ENCODE measurements at places on chromosomes 11 and 22.

DNA sequence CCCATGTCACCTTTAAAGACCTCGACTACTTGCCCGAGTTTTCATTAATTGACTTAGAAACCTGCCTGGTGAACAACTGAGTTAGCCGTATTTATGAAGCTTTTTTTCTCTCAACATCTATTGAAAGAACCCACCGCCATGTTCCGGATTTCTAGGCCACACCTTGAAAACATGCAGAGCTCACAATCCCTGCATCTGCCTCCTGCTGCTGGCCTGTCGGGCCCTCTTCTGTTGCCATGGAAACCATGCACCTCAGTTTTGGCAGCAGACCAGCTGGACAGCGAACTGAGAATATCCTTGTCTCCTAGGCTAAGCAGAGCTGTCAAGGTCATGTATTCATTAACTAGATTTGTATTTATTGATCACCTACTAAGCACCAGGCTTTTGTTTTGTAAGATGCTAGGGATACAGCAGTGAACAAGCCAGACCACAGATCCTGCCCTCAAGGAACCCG lies 4.3 kb upstream of the PATZ1 start:
- DNase-seq, result no peak

GRCh38 chr22:49763696-49764095 lies 64.0 kb downstream of the BRD1 start:
- no peak for DNase-seq

DNA sequence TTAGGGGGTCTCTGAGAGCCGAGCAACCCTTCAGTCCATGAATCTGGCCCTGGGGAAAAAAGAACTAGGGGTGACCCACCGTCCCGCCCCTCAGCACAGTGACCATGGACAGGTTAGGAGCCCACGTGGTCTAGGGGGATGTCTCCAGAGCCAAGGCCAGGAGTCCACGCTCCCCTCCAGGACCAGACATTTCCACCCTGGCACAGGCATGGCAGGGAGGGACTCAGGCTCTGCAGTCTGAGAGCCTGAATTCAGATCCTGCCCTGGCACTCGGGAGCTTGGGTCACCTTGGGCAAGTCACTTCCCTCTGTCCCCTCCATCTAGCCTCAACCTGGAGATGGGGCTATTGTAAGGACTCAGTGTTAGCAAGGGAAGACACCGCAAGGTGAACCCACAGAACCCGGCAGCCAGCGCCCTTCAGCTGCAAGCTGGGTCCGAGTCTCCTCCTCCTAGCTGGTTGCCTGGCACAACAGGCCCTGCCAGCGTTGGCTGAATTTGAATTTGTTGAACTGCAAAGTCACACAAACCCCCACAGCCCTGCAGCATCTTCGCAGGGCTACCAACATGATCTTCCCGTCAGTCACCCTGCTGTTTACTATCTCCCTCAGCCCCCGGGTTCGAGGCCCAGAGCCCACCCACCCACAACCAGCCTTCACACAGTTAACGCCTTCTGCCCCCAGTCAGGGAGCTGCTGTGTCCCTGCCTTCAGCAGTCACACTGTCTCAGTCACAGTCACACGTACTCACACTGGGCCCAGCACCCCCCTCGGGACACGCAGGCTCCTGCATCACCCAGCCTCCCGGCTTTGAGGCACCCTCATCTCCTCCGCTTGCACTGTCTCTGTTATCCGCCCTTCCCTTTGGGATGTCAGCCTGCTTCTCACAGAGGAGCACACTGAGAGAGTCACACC lies 603 bp upstream of the PDGFB start:
- DNase-seq, result no peak

- DNase-seq, result no peak
These were observed 98.9 kb downstream of the CACNA1I start for GRCh38 chr22:39669432-39669831.

GRCh38 chr11:37115963-37116362 lies 517.9 kb upstream of the RAG2 start:
- peak; percentile 2 for DNase-seq

- DNase-seq, result no peak
These were observed 363.1 kb downstream of the MN1 start for GRCh38 chr22:27438271-27438980.

DNA sequence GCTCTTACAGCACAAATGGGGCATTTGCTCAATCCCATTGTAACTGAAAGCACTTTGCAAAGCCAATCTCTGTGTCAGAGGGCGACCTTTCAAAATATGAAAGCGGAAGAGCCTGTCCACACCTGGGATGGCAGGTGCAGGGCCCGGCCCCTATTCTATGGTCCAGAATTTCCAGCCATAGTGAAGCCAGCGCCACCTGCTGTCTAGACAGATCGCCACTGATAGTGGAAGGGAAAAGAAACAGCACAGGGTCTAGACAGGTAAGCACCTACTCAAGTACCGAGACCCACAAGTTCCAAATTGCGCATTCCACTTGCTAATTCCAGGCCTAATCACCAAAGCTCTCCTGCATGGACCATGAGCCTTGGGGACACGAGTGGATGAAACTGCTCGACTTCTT lies 141.4 kb downstream of the NTM start:
- peak; percentile 32 for DNase-seq

DNA sequence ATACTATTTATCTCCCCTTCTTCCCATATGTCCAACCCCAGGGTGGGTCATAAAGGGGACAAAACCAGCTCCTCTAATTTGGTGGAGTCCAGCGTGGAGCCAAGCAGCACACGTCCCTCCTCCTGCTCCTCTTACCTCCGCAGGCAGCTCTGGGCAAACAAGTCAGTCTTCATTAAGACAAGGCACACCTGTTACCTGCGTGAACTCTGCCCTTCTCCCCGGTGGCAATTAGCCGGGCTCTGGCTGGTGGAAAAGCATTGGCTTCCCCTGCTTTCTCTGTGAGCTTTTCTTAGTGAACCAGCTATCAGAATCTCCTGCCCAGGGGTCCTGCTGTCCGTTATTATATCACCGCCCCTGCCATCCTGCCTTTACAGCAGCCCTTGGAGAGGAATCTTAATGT lies 418.7 kb upstream of the CADM1 start:
- DNase-seq, result no peak

- peak; percentile 60 for DNase-seq
These were observed 737 bp upstream of the STIP1 start for GRCh38 chr11:64185175-64185692.

DNA sequence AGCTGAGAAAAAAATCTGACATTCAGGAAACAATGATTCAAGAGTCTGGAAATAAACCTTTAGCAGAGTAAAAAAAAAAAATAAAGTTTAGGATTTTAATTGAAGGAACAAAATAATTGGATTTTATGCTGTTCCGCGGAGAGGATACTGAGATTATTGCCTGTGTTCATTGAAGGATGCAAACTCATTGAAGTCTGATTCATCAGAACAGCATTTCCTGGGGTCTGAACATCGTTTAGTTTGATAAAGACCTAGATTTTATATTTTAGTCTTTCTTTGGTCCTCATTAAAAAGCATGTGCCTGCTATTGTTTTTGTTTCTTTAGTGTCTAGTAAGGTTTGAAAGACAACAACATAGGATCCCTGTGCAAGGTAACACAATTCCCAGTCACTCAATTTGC lies 4.5 kb downstream of the TLCD5 start:
- no peak for DNase-seq

GRCh38 chr22:22823131-22823810 lies 64.3 kb upstream of the IGLL5 start:
- DNase-seq, result no peak

DNA sequence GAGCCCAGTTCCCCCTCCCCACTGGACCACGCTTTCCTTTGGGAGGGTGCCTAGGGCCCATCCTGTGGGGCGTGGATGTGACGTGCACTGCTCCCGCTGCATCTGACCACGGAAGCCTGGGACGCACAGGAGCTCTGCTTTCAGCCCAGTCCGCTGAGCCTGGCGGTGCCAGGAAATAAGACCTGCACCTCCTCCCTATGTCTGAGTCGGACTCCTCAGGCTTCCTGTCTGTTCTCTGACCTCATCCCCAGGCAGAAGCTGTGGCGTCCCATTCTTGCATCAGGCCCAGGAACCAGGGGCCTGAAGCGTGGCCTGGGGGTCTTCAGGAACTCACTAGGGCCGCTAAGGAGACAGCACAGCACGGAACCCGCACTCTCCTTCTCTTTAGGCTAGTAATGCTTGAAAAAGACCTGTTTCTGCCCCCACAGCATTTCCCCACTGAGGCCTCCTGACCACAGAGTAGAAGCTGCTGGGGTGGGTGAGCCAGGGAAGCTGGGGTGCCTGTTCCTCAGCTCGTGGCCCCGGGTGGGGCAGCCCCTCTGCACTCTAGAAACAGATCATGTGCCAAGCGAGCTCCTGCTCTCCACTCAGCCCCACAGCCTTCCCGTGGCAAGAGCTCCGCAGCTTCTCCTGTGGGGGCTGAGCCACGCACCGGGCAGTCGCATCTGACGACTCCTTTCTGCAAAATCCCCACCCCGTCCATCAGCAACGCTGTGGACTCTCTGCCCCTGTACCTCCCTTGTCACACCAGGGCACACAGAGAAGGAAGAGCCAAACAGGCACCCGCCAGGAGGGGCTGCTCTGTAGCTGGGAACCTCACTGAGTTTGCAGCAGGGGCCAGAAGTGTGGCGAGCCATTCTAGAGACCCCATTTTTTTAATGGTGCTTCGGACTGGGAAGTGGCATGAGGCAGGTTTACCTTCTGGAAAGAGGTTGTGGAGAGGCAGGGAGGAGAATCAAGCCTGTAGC lies 22.6 kb downstream of the MOV10L1 start:
- no peak for DNase-seq

DNA sequence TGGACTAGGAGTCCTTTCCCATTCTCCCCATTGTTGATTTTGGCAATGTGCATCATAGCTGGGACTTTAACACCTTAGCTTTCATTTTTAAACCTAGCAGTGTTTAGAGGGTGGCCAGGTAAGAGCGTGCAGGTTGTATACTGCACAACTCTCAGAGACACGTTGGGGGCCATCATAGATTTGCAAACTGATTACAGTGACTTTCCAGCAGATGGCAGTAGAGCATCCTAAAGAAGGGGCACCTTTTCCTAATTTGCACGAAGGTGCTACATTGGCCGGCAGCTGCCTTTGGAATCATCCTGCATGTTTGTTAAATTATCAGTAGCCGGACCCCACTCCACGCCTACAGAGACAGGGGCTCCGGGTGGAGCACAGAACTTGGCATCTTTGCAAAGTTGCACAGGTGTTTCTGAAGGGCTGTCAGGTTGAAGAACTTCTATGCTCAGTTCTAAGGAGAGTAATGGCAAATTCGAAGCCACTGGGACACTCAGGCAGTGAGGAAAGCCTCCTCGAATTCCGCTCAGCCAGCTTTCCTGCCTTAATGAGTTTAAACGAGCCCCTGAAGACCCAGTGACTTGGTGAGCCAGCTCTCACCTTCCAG lies 7.7 kb downstream of the LHFPL7 start:
- peak; percentile 69 for DNase-seq

DNA sequence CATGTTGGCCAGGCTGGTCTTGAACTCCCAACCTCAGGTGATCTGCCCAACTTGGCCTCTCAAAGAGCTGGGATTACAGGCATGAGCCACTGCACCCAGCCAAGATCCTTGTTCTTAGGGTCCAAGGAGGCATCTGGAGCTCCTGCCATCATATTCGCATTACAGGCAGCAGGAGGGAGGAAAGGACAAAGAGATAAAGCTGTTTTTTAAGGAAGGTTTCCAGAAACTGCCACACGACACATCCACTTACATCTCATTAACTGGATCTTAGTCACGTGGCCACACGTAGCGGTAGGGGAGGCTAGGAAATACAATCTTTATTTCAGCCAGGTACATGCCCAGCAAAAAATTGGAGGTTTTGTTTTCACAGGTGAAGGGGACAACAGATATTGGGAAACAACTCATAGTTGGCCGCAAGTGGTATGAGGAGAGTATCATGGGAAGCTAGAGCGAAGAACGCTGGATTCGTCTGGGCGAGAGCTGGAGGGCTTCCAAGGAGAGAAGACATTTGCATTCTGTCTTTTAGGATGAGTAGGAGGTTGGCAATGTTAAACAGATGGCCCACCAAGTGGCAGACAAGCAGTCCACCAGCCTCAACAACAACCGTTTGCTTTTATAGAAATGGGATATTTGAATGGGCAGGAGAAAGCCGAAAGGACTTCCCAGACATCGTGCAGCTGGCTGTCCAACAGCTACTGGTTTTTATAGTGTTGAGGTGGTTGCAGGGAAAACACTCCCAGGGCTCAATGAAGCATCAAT lies 39.2 kb upstream of the DMC1 start:
- DNase-seq, result no peak

DNA sequence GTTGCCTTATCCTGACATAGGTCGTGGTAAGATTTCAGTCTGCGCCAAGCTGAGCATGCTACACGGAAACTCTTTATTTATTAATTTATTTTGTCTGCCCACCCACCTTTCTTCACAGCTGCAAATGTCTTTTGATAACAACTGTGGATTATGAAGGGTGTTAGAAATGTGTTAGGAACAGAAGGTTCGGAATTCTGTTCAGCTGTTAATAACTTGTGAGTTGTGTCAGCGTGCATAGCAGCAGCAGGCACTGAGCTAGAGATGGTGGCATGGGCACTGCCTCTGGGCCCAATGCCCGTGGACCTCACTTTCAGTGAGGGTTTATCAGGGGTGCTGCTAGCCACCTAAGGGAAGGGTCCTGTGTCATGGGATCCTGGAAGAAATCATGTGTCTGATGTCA lies 162.5 kb upstream of the NTM start:
- DNase-seq, result no peak

DNA sequence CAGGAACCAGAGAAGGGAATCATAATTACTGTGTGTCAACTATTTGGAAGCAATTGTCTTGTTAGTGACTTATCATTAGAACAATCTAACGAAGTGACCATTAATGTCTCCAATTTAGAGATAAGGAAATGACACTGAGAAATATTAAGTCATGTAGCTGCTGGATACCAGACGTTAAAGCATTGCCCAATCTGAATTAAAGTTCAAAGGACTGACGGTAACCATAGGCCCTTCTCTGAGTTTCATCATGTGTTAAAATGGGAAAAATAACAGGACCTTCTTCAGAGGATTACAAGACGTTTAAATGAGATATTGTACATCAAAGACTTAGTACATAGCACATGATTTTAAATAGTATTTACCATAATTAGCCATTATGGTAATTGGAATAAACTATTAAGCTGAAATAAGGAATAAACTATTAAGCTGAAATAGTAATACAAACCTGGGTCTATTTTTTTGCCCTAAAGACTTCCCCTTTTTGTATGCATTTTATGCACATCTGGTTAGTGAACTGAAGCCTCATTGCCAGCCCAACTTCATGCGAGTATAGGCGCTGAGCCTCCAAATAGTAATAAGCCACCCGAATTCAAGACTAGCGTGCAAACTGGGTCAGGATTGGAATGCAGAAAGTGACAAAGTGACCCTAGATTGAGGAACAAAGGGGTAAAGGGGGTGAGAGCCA lies 41.0 kb downstream of the GLYATL1 start:
- DNase-seq, result no peak

GRCh38 chr11:38648604-38649003 lies 2050.6 kb upstream of the RAG2 start:
- DNase-seq, result no peak
